ENCODE measurements at places on chromosomes 7 and 10. TPM values are rescaled to one million over a fixed set of nuclear protein-coding genes. Genes with fewer than 3 reads are reported as not detected.

ZNF488 gene
- total RNA-seq = 0.44 TPM

PNLIPRP2 gene
- not detected for total RNA-seq

FAM180A gene
- 5.2 TPM for total RNA-seq

FAM24B gene
- 5.4 TPM for total RNA-seq

CNPY1 gene
- total RNA-seq = 0.29 TPM

CYP2W1 gene
- not detected for total RNA-seq

DNA sequence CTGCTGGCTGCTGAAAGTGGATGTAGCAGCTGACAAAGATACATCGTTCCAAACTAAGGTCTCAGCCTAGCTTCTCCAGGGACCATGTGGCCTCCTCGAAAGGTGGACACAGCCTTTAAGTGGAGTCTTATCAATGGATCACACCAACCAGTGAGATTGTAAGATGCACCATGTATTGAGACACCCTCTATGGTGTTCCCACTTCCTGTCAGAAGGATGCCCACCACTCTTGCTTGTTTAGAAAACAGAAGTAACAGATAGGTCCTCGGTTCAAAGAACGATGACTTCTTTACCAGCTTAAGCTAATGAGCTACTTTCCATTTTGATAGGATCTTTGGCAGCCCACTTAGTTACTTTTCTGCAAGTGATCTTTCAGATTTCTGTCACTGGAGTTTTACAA, 34.3 kb downstream of the SLC25A13 start:
- DNase-seq = no peak
- H3K27ac ChIP-seq = no peak overlapping the region

DNA sequence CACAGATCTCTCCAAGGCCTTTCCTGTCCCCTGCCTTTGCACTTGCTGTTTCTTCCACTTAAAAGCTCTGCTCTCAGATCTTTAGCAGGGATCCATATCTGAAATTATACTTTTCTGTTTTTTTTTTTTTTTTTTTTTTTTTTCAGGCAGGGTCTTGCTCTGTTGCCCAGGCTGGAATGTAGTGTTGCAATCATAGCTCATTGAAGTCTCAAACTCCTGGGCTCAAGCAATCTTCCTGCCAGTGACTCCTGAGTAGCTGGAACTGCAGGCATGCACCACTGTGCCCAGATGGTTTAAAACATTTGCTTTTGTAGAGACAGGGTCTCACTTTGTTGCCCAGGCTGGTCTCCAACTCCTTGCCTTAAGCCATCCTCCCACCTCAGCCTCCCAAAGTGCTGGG, 5.0 kb upstream of the TSPAN15 start:
- no peaks in the 10 kb centered on the region for H3K36me3 ChIP-seq
- no peak overlapping the region for H3K27ac ChIP-seq
- H3K4me1 ChIP-seq = no peaks in the 10 kb centered on the region
- no peaks in the 10 kb centered on the region for H3K27me3 ChIP-seq
- no peak overlapping the region for H3K4me3 ChIP-seq

DNA sequence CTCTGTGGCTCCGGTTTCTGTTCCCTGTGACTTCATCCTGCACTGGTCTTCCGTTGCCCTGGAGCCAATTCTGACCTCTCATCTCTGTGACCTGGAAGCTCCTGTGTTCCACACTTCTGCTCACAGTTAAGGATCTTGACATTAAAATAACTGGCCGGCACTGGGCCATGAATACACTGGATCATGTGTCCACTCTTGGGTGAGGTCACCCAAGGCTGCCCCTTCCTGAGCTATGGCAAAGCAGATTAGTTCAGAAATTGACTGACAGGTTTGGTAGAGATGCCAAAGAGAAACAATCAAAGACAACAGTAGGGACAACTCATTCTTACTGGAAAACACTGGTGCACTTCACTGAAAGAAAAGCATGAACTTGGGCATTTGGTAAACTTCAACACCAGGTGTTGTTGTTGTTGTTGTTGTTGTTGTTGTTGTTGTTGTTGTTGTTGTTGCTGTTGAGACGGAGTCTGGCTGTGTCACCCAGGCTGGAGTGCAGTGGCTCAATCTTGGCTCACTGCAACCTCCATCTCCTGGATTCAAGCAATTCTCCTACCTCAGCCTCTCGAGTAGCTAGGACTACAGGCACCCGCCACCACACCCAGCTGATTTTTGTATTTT, 36.7 kb upstream of the GRID1 start:
- no peaks in the 10 kb centered on the region for H3K36me3 ChIP-seq
- no peak overlapping the region for H3K4me3 ChIP-seq
- no peak for DNase-seq
- H3K4me1 ChIP-seq = no peaks in the 10 kb centered on the region

DNA sequence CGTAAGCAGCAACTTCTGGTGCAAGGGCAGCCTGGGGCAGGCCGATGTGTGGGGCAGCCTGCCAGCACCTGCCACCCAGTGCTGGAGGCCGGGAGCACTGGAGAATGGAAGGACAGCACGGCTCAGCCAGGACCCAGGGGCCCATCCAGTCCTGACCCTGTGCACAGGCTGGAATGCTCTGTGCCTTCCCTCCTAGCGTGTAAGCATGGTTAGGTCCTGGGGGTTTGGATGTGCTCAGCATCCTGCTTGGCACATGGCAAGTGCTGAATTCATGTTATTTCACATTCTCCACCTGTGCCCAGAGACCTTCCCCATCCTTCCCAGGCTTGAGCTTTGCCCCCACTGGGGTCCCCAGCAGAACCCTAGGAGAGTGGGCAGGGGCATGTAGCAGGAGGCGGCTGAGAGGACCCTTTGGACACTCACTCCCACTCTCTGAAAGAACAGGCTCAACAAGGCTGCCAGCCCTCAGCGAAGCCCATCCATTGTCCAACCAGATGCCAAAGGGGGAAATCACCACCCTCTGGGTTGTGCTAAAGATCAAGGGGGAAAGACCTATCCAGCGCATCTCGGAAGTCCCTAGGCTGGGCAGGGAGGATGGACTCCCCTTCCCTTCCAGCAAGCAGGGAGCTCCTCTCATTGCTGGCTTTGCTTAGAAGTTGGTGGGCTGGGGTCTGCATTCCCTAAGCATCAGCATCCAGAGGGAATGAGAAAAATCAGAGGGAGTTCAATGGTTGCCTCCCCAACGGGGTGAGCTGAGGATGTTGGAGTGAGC, 29.7 kb downstream of the ANXA8 start:
- H3K27ac ChIP-seq = no peak overlapping the region
- no peaks in the 10 kb centered on the region for H3K36me3 ChIP-seq
- H3K27me3 ChIP-seq = no peaks in the 10 kb centered on the region
- no peak overlapping the region for H3K4me3 ChIP-seq

DNA sequence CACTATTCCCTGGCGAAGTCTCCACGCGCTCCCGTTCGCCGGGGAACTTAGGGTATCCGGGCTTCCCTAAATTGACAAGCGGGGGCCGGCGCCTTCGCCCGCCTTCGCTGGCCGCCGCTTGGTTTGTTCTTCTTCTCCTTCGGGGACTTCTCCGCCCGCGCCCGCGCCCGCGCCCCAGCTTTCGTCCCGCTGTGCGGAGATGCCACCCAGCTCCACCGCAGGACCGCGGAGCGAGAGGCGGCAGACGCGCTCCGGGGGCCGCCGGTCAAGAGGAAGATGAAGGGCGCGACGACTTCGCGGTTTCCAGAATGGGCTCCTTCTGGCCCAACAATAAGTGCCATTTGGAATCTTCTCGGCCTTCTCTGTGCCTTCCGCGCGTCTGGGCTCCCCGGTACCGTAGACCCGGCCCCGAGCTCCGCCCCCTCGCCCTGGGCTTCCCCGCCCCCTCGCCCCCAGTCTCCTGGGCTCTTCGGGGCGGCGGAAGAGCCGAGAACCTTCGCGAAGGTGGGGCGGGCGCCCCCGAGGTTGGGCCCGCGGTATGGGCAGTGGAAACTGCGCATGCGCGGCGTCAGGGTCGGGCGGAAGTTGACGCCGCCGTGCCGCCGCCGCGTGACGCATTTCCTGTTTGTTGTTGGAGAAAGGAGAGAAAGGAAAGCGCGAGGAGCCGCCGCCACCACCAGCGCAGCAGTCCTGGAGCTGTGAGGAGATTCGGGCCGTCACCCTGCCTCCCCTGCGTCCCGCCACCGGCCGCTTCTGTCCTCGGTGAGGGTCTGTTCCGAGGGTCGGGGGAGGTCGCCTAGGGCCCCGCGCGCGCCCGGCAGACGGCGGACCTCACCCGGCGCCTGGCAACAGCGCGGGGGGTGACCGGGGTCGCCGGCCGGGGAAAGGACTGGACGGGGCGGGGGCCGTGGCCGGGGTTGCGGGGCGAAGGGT, at the start of gene DNAJB6:
TSS of gene DNAJB6 (plus strand) at position 622 of the 933 bp plus-strand sequence. CDS start 21,569 bp downstream, outside the sequence.
- H3K4me3 ChIP-seq = peak within 1 kb of the TSS; percentile 77
- H3K36me3 ChIP-seq = no peaks in the 10 kb centered on the region
- peak within 1 kb of the TSS; percentile 100 for H3K27ac ChIP-seq

DNA sequence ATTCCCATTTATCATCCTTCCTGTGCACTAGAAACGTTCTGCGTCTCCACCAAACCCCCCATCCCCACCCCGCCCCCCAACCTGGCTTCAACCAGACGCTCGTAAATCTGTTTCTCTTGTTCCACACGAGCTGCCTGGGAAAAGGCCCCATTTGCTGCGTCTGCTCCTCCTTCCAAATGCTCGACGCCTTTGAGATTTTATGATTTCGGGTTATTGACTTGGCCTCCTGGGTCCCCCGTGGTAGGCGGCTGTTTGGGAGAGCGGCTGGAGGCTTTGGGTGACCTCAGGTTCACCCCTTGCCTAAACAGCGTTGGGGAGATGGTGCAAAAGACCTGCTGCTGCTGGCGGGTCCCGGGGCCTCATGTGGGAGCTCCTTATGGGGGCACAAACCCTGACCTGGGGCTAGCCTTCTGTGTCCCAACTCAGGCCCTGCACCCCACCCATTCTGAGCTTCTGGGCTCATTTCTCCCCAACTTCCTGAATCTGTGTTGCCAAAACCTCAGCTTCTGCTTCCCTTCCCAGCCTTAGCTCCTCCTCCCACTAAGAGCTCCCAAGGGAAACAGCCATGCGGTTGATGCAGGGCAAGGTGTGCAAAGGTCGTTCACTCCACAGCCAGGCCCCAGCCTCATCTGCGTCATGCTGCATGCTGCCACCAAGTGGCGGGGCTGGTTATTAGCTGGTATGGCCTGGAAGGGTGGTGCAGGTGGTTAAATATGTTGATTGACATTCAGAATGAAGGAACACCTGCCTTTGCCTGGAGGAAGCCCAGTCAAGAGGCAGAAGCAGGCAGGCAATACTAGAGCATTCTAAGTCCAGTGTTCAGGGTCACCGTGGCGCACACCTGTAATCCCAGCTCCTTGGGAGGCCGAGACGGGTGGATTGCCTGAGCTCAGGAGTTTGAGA, 49.1 kb upstream of the ELN start:
- no peak overlapping the region for H3K4me3 ChIP-seq
- peak overlapping the region; percentile 9 for H3K27ac ChIP-seq
- no peak for DNase-seq

DNA sequence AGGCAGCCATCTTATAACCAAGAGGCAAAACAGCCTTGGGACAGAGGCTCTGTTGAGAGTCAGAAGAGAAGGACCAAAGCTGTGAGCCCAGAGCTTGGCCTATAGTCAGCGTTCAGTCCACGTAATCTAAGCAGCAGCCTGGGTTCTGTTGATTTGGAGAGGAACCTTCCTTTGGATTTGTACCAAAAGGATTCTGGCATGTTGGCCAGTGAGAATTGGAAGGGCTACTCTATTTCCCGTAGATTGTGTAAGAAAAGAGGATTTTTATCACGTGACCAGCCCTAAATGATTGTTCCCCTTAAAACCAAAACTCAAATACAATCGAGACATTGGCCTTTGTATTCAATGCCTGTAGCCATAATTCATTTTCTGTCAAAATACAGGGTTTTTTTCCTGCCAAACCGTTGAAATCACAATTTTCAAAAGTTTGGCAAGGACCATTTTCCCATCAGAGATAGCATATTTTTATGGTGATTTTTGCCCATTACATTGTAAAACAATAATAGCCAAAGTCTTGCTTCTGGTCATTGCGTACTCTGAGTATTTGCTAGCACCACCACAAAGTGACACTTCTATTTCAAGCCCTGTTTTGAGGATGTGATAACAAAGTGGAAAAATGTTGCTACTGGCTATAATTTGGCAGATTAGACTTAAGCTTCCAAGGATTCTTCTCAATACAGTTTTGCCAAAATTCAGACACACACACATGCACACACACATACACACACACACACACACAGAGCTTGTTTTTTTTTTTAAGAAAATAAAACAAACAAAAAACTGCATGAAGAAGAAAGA, 23.1 kb upstream of the BMPER start:
- H3K4me3 ChIP-seq = no peak overlapping the region
- H3K27me3 ChIP-seq = no peaks in the 10 kb centered on the region
- H3K27ac ChIP-seq = peak overlapping the region; percentile 32
- no peak for DNase-seq
- H3K36me3 ChIP-seq = no peaks in the 10 kb centered on the region
- no peaks in the 10 kb centered on the region for H3K4me1 ChIP-seq

GRCh38 chr10:85105614-85106255, 777.3 kb downstream of the CCSER2 start:
- no peak overlapping the region for H3K4me3 ChIP-seq
- no peaks in the 10 kb centered on the region for H3K4me1 ChIP-seq
- no peak overlapping the region for H3K27ac ChIP-seq
- H3K36me3 ChIP-seq = no peaks in the 10 kb centered on the region
- no peak for DNase-seq

All from breast epithelium (tissue), 4 donors.